Posterior vena cava (tissue), 2 donors: ENCODE measurements at places on chromosomes 6 and 20. TPM values are rescaled to one million over a fixed set of nuclear protein-coding genes. Genes with fewer than 3 reads are reported as not detected.

GRCh38 chr6:161401587-161402309, 127.9 kb upstream of the AGPAT4 start:
- no peak for DNase-seq

DNA sequence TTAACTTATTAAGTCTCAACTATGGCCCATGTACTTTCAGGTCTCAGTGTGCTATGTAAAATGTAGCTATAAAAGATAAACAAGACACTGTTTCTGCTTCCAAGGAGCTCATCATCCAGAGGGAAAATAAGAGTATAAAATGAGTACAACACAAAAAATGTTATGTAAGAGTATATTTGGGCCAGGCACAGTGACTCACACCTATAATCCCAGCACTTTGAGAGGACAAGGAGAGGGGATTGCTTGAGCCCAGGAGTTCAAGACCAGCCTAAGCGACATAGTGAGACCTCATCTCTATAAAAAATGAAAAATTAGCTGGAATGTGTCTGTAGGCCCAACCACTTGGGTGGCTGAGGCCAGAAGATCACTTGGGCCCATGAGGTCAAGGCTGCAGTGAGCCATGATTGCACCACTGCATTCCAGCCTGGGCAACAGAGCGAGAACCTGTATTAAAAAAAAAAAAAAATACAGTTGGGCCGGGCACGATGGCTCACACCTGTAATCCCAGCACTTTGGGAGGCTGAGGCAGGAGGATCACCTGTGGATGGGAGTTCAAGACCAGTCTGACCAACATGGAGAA, 124.0 kb downstream of the EDN1 start:
- no peak for DNase-seq

- no peak for DNase-seq
These were observed 4.6 kb upstream of the NAA20 start for GRCh38 chr20:20012541-20012940.

DNA sequence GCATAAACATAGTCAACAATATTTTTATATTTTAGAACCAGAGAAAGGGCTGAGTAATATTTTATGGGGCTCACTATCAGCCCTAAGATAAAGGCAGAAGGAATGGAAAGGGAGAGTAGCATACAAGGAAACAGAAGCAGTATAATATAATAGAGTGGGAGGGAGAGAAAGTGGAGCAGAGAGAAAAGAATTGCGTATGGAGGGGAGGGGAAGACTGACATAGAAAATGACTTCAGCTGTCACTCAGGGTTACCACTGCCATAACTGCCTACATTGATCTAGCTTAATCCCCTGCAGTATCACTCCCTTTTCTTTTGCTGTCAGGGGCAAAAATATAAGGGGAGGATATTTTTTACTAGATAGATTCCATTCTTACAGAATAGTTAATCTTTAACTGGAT, 1133.5 kb upstream of the MAP3K7 start:
- DNase-seq = no peak

DNA sequence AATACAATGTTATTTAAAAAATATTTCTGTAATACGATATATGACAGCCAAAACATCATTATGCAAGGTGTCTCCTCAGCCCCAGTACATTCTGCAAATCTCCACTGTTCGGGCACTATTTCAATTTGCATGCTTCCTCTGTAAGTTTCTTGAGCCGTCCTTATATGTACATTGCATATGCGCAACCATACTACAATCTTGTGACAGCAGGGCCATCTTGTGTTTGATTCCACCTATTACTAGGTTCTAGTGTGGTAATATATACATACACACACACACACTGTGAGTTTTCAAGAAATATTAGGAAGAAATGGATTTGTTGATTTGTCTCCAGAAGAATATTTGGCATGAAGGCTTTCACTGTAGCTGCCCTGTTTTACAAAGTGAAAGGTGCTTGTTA, 9.8 kb downstream of the LYRM4 start:
- no peak for DNase-seq

DNA sequence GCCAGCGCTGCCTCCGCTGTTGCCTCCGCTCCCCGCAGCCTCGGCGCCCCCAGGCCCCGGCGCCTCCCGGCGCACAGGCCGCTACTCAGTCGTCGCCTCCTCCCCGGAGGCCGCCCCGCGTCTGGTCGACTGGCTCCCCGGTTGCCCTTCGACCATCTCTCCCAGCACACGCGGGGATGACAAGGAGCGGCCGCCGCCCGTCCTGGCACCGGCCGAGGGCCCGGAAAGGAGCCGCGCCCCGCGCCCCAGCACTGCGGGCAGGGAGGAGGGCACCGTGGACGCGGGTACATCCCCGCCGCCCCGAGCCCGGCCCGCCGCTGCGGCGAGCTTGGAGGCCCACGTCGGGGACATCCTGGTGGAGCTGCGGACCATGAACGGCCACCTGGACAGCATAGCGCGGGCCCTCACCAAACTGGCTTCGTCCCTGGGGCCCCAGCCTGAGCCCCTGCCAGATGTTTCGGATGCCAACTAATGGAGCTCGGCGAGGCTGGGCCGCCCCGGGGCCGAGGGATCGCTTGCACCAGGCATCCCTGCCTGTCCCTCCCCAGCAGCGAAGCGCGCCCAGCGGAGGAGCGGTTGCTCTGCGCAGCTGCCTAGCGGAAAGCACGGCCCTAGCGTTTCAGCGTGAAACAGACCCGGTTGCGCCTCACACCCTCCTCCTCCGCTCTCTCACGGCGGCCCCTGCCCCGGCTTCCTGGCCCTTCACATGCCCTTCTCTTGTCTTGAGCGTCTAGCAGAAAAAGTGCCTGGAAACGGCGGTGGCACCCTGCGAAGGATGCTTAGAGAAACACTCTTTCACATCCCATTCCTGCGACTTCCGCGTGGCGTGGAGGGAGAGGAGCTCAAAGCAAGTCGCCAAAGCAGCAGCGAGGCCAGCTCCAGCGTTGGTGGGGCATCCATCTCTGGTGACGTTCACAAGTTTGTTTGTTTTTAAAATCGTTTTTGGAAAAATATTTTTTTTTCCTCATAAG, 285.8 kb upstream of the SUPT3H start:
- DNase-seq = peak; percentile 85

GRCh38 chr6:132798869-132799538, 567 bp upstream of the SLC18B1 start:
- DNase-seq = no peak

DNA sequence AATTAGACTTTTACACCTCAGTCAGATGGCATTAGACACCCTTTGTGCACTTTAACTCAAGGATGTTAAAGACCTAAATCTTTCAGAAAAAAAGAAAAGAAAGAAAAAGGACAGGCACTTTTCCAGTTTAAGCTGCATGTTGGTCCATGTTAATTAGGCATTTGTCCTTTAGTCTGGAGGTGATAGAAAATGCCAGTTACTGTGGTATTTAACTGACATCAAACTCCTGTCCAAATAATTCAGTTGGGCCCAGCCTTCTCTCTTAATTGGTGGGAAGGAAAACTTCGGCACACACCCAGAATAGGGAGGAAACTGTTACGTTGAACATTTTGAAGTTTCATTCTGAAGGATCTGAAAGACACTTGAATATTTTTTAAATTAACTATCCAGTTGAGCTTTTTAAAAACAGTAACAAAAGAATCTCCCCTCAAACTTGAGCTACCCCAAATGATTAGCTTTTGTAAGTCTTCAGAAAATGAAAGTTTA, 30.3 kb downstream of the RREB1 start:
- DNase-seq = no peak

DNA sequence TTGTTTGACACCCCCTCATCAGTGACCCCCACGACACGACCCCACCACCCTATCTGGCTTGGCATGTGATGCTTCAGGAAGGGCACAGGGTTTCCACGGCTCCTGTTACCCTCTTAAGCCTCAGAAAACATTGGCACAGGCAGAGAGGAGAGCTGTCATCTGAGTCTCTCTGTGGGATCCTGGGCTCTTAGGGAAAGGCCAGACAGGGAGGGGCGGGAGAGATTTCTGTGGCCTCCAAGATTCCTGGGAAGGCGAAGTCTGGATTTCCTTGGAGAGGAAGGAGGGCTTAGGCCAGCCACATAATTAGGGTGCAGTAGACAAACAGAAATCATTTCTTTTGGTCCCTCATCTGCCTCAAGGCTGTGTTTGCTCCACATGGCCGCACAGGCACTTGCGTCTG, 191.6 kb upstream of the SNX9 start:
- peak; percentile 78 for DNase-seq

DNA sequence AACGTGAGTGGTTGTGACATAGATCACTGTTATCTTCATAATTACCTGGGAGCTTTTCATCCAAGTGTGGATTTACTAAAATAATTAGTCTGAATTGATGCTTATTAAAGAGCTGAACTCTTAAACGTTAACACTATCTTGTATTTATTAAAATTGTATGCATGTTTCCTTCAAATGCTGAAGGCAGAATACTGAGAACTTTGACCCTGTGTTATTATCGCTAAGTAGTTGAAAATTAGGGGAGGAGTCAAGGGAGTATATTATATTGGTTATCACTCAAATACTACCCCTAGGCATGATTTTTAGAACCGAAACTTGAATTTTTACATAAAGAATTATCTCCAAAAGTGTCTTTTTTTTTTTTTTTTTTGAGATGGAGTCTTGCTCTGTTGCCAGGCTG, 5.8 kb downstream of the VAPB start:
- no peak for DNase-seq

DNA sequence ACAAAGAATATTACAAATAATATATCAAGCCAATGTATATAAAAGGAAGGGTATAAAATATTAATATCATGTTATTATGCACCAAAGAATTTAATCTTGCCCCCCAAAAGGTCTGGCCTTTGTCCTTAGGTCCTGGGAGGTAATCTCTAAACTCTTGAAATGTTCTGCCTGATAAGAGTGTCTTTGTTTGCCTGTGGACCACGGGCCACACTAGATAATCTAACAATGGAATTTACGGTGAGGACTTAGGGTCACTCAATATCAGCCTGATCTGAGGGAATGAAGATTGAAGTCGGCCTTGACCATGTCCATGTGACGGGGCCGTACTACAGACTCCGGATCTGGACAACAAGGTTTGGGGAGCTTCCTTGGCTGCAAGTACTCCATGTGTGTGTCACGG, 42.9 kb downstream of the HUS1B start:
- DNase-seq = no peak

- DNase-seq = peak; percentile 71
These were observed 100.5 kb downstream of the ERMARD start for GRCh38 chr6:169851641-169852503.

- no peak for DNase-seq
These were observed 75.5 kb upstream of the ELOVL5 start for GRCh38 chr6:53424300-53424699.

- no peak for DNase-seq
These were observed 20.5 kb upstream of the DSN1 start for GRCh38 chr20:36794116-36794474.

- DNase-seq = no peak
These were observed 5.6 kb upstream of the SYNE1 start for GRCh38 chr6:152642578-152643375.

GRCh38 chr6:348860-349396, 42.6 kb upstream of the IRF4 start:
- DNase-seq = peak; percentile 83

GRCh38 chr6:106614166-106614565, 15.1 kb downstream of the RTN4IP1 start:
- no peak for DNase-seq

DUSP15 gene
- total RNA-seq = 0.90 TPM

ZKSCAN8 gene
- 18.6 TPM for total RNA-seq

ADGB gene
- not detected for total RNA-seq

GJA10 gene
- total RNA-seq = not detected

HSPA1A gene
- 187 TPM for total RNA-seq

SNX5 gene
- total RNA-seq = 44.4 TPM
